Activated CD4-positive, alpha-beta T cell treated with anti-CD3 and anti-CD28 coated beads, Interleukin-2, Interleukin-6, amounts not matched to agents 100 ng/mL and 50 ng/mL, durations not matched to agents 16 hours and 8 hours (primary cell): ENCODE measurements at places on chromosomes 6 and 20.

GRCh38 chr6:138817799-138818198 is 21.9 kb downstream of the ECT2L start:
- peak; percentile 53 for DNase-seq

DNA sequence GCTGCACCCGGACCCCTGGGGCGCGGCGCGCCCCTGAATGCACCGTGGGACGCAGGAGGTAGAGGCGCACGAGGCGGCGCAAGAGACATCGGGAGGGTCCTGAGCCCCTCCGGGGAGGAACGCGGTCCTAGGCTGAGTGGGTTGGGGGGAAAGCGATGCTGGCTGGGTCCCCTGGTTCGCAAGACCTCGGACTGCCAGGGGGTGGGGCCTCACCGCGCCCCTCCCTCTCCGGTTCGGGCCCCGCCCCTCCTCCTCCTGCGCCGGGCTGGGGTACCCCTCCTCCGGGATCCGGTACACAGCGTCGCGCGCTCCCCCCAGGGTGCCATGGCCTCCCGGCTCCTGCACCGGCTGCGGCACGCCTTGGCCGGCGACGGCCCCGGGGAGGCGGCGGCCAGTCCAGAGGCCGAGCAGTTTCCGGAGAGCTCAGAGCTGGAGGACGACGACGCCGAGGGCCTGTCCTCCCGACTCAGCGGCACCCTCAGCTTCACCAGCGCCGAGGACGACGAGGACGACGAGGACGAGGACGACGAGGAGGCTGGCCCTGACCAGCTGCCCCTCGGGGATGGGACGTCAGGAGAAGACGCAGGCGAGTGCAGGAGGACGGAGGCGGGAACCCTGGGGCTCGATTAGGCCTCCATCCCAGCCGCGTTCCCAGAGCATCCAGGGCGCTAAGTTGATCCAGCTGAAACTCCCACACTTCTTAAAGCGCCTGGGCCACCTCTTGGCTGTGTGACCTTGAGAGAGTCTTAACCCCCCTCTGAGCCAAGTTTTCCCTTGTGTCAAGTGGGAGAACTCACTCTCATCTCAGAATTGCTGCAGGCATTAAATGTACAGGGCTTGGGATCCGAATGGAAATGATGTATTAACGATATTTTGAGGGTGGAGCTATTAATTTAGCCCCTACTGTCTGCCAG is 541 bp downstream of the SNX21 start:
- DNase-seq = peak; percentile 39

DNA sequence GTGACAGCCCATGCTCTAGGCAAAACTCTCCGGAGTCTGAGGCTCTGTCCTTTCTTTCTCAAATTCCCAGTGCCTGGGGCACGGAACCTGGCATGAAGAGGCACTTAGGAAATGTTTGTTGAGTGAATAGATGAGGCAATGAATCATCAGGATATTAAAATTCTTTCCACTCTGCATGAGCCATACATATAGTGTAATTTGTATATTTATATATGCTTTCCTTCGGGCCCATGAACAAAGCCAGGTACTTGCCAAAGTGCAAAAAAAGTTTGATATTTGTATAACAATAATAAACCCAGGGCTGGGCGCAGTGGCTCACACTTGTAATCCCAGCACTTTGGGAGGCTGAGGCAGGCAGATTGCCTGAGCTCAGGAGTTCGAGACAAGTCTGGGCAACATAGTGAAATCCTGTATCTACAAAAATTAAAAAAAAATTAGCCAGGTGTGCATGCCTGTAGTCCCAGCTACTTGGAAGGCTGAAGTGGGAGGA is 212.3 kb upstream of the ZNF217 start:
- no peak for DNase-seq

DNA sequence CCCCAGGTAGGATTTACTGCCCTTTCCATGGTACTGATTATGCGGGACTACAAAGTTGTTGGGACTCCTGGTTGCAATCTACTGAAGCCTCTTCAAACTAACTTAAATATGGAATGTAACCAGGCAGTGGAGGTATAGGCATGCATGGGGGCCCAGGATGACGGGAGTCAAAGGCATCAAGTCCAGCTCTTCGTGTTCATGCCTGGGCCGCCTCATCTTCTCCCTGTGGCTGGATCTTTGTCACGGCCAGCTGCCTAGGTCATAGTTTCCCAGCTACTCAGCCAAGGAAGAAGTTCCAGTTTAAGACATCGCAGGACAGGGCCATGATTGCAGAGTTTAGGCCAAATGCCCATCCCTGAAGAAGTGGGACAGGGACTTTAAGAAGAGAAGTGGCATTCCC is 20.5 kb downstream of the LYRM2 start:
- no peak for DNase-seq
